ENCODE measurements at places on chromosomes 4 and X. TPM values are rescaled to one million over a fixed set of nuclear protein-coding genes. Genes with fewer than 3 reads are reported as not detected.

GRCh38 chrX:72115380-72115779 lies 16.3 kb downstream of the RTL5 start:
- no peaks in the 10 kb centered on the region for H3K36me3 ChIP-seq
- DNase-seq, result peak; percentile 8
- H3K4me3 ChIP-seq, result no peak overlapping the region
- peaks cover 4% of the 10 kb centered on the region for H3K4me1 ChIP-seq
- H3K27ac ChIP-seq, result no peak overlapping the region

- DNase-seq, result no peak
- H3K4me3 ChIP-seq, result no peak overlapping the region
- no peaks in the 10 kb centered on the region for H3K36me3 ChIP-seq
- H3K27me3 ChIP-seq, result no peaks in the 10 kb centered on the region
- H3K27ac ChIP-seq, result no peak overlapping the region
Measured at GRCh38 chr4:10026485-10026884, 5.2 kb upstream of the SLC2A9 start.

- no peak overlapping the region for H3K4me3 ChIP-seq
- H3K27ac ChIP-seq, result no peak overlapping the region
- DNase-seq, result no peak
- H3K4me1 ChIP-seq, result no peaks in the 10 kb centered on the region
Measured at GRCh38 chrX:79138658-79139241, 5.7 kb upstream of the GPR174 start.

DNA sequence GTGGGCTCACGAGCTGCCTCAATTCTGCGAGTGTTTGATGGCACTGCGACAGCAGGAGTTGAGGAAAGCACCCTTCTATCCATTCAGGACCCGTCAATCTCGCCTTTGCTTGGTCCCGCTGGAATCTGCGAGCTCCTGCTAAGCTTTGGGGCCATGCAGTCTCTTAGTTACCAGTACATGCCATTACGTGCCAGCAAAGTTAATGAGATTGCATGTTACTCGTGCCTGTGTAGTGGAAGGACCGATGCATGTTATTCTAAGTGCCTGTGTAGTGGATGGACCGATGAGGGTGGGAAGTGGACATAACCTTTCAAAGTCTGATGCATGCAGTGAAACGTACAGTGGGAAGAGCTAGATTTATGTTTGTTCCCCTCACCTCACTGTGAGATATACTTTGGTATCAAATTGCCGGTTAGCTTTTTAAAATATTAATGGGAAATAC lies 569 bp downstream of the RPS3A start:
- H3K27ac ChIP-seq, result peak overlapping the region; percentile 96
- peaks cover 26% of the 10 kb centered on the region for H3K4me1 ChIP-seq
- DNase-seq, result no peak
- no peaks in the 10 kb centered on the region for H3K27me3 ChIP-seq
- peak overlapping the region; percentile 74 for H3K4me3 ChIP-seq

DNA sequence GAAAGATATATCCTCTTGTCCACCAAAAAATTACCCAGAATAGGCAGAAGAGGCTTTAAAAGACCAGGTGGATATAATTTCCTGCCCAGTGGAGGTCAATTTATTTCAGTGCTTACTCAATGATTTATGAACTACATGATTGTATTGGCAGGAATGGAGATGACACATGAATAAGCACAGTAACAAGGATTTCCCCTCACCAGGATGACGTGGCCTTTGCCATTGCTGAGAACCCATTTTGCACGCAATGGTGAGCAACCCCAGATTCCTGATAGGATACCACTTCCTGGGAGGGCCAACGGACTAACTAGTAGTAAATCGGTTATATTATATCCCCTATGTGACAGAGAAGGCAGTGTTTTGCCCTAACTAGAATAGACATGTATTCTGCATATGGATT lies 11.6 kb upstream of the TTC29 start:
- H3K27ac ChIP-seq, result no peak overlapping the region
- no peaks in the 10 kb centered on the region for H3K36me3 ChIP-seq
- H3K4me1 ChIP-seq, result no peaks in the 10 kb centered on the region
- DNase-seq, result no peak

Gene IRS4
- 0.11 TPM for total RNA-seq

Gene KCNE5
- total RNA-seq, result 0.76 TPM

All from upper lobe of left lung (tissue), 6 donors.